ENCODE measurements at places on chromosomes 12 and 14. TPM values are rescaled to one million over a fixed set of nuclear protein-coding genes. Genes with fewer than 3 reads are reported as not detected.
A peak's percentile ranks its signal among the peaks of the same experiment; 100 is the strongest.

GRCh38 chr14:104139460-104140212, 1.2 kb downstream of the KIF26A start:
- DNase-seq = no peak

- no peak for DNase-seq
Measured at GRCh38 chr14:105136401-105137322, 31.9 kb downstream of the JAG2 start.

GRCh38 chr12:61797266-61797665, 462.9 kb upstream of the USP15 start:
- DNase-seq = no peak

GRCh38 chr12:62656591-62657362, 190.2 kb downstream of the MON2 start:
- DNase-seq = no peak

GRCh38 chr12:54352022-54352531, 12.2 kb downstream of the GPR84 start:
- DNase-seq = peak; percentile 63

- DNase-seq = no peak
Measured at GRCh38 chr12:65494537-65494936, 216.1 kb downstream of the MSRB3 start.

DNA sequence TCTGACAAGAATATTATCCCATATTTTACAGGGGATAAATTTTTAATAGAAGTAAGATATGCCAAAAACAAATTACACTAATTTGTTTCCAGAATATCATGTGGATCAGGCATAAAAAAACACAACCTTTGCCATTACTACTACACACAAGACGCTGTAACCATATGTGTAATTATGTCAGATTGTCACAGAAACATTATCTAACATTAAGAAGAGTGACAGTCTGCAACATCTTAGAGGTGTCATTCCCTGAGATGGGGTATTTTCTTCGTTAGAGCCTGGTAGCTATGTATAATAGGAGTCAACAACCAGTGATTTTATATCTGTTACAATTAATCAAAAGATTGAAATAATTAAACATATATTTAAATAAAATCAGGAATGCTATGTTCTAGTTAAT, 518.9 kb downstream of the RERGL start:
- no peak for DNase-seq

GRCh38 chr14:70665448-70666360, 24.0 kb downstream of the TTC9 start:
- no peak for DNase-seq

- no peak for DNase-seq
Measured at GRCh38 chr12:100993916-100994450, 199.4 kb downstream of the ANO4 start.

GRCh38 chr12:12333407-12334366, 16.4 kb downstream of the MANSC1 start:
- DNase-seq = no peak

- no peak for DNase-seq
Measured at GRCh38 chr12:53652366-53652765, 23.5 kb downstream of the ATP5MC2 start.

GRCh38 chr12:125203145-125203765, 138.0 kb downstream of the AACS start:
- DNase-seq = no peak

GRCh38 chr12:124758266-124759220, 105.1 kb downstream of the SCARB1 start:
- no peak for DNase-seq

DNA sequence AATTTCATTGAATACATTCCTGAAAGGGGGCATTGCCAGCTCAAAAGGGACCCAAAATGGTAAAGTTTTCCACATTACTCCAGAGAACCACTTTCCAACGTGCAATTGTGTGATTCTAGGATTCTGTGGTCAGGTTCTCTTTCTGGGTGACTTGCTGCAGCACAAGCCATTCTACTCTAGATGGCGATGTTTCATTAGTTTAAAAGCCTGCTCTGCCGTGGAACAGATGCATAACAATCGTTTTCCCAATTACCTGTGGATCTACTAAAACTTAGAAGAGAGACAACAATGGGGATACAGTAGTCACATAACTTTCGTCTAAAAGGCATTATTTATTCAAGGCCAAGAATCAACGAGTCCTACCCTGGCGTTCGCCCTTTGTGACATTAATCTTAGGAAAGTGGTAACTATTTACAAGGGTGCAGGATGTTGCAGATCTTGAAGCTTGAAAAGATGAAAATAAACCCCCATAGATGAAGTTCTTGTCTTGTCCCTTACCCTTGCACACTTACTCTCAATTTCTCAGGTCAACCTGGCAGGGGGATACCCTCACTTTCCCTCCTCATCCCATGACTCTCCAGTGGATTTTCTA, 400.9 kb downstream of the SNAPC1 start:
- DNase-seq = no peak

- DNase-seq = no peak
Measured at GRCh38 chr14:104130974-104131651, 7.3 kb upstream of the KIF26A start.

DNA sequence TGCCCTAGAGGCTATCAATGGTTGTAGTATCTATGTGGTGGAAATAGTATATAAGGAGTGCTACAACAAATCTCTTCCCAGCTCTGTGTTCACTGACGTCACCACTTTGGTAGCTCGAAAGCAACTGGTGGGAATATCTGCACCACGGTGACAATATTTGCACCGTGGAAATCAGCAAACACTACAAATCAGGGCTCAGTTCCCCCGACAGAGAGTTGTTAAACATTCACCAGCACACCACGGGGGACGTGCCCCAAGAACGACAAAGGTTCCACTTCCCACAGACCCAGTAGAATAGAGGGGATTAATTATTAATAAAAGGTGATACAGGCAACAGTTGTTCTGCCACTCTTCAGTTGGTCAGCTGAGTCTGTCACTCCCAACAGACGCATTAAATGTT, 98.4 kb downstream of the CCDC60 start:
- no peak for DNase-seq

DNA sequence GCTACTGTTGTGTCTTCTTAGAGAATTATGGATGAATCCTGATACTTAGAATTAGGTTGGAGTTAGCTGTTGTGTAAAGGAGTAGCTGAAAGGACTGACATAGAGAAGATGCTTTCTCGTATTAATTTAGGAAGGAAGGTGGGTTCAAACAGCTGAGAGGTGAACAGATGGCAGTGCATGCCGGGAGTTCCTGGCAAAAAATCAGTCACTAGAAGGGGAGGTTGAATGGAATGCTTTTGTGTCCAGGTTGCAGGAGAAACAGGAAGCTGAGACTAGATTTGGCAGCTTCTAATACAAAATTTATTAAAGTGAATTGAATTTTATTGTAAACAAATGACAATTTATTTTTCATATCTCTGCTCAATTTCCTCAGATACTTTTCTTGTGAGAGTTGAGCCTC, 70.8 kb downstream of the BTG1 start:
- DNase-seq = no peak

GRCh38 chr12:25347716-25348592, 97.2 kb upstream of the KRAS start:
- DNase-seq = no peak

DNA sequence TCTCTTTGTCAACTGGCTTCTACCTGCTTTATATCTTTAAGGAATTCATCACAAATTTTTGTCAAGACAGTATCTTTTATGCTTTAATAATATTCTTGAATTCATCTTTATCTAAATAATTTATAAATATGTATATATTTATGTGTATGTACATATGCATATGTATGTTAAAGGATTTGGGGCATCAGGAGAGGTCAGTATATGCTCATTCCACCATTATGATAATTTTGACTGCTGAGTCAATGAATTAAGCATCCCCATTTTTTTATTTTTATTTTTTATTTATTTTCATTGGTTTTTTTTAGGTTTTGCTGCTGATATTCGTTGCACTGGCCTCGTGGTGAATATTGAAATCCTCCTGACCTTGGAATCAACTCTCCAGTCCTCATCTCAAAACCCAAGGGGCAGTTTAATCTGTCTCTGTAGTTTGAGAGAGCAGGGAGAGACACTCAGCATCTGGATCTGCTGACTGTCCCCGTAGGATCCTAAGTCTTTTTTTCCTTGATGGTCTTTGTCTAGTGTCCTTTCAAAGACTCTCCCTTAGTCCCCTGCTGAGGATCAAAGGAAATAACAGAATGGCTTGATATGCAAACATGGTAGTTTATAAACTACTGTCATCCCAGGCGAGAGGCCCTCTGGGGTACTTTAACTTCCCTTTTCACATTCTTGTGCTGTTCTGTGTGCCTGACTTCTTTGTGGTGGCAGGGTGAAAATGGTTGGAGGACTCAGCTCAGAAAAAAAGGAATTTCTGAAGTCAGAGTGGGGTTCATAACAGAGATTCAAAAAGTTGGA, 218.7 kb downstream of the DIO2 start:
- no peak for DNase-seq

GRCh38 chr12:26323673-26324072, 128.3 kb downstream of the SSPN start:
- DNase-seq = no peak

- no peak for DNase-seq
Measured at GRCh38 chr12:119938049-119938667, 50.9 kb upstream of the BICDL1 start.

- no peak for DNase-seq
Measured at GRCh38 chr12:22396253-22396652, 61.7 kb upstream of the ST8SIA1 start.

DNA sequence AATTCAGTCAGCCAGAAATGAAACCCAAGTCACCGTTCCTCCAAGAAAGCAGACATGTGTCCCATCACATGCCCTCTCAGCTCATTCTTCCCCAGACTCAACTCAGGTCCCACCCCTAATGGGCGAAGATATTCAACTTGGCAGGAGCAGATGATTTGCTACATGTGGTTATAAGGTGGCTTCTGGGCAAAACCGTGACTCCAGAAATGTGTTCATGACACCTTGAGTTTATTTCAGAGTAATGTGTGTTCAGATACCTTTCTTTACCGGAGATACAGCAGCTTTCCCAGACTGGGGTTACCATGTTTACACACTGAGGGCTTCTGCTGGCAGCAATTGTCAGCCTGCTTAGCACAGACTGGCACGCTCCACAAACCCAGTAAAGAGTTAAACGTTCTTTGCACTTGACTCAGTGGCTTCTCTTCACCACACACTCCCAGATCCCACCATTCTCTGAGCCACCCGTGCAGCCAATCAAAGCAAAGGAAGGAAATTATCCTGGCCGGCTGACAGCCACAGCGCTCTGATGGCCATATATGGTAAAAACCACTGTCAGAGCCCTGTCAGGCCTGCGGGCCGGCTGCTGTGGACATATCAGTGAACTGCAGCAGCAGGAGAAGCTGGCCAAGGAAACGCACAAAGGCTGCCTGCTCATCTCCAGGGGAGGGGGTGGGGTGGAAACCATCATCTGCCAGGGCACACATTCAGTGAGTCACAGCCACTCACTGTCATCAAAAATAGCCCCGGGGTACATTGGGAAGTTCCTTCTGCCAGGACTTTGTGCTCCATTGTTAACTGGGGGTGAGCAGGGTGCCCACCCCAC, 39.9 kb downstream of the CORO1C start:
- peak; percentile 59 for DNase-seq

GRCh38 chr12:78680596-78680995, 184.0 kb upstream of the SYT1 start:
- DNase-seq = no peak

GRCh38 chr14:106790189-106791036, 1264.0 kb downstream of the TMEM121 start:
- peak; percentile 77 for DNase-seq

DNA sequence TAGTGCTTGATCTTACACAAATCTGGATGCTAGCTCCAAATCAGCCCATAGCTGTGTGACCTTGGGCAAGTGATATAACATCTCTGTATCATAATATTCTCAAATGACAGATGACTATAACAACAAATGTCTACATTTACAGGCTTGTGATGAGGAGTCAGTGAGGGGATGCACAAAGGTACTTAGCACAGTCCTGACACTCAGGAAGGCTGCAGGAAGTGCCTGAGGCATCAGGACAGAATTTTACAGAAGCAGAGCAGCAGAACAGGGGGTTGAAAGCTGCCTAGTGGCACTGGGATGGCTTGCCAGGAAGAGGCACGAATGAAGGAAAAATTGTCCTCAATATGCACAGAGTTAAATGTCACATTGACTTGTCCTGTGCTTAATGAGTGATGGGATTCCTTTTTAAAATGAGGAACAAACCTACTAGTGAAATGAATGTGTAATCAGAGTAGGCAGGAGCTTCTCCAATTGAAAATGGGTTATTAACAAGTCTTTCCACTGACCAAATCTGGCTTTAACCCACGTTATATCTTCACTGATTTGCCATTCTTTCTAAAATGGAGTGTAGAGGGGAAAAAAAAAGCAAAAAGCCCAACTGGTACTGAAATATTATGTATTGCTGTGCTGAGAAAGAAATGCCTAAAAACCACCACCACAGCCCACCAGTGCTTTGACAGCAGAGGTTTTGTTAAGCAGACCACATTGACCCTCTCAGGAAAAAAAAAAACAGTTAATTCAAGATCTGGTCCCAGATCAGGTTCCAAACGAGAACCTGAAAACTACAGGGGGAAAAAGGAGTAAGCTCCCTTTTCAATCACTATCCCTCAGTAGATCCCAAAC, 11.6 kb downstream of the BTG1 start:
- no peak for DNase-seq

GRCh38 chr12:40971911-40972310, 216.2 kb upstream of the PDZRN4 start:
- DNase-seq = no peak

GRCh38 chr14:72254937-72255472, 322.8 kb downstream of the RGS6 start:
- DNase-seq = no peak

DNA sequence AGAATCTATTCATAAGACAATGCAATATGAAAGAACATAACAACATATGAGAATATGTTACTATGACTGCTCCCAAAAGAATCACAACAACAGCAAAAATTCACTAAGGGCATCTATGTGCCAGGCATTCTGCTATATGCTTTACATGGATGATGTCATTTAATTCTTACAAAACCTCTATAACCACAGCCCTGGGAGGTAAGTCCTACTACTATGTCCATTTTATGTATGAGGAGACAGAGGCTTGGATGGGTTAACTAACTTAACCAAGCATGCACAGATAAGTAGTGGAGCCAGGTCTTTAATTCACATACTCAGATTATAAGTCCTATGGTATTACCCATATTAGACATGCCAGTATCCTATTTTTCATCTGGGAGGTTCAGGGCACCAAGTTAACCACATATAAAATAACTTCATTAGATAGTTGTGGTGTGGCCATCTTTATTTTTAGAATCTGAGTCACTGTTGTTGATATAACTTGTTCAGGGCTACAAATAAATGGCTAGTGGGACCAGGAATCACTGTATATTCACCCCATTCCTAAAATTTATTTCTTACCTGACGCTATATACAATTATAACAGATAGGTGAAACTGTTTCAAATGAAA, 33.2 kb upstream of the RAD51AP1 start:
- DNase-seq = no peak

Gene TXNRD1
- 86.4 TPM for total RNA-seq

Gene C3AR1
- 0.54 TPM for total RNA-seq

Gene WNT1
- 0.27 TPM for total RNA-seq

Gene DLGAP5
- total RNA-seq = 90.2 TPM

Gene OR6C6
- not detected for total RNA-seq

Gene BMP4
- not detected for total RNA-seq

Gene ACRBP
- 2.8 TPM for total RNA-seq

Gene TMEM132C
- total RNA-seq = not detected

Gene EPYC
- total RNA-seq = not detected

Gene ARHGEF40
- total RNA-seq = 0.23 TPM

Gene OASL
- 2.6 TPM for total RNA-seq

Gene SCNN1A
- total RNA-seq = 2.8 TPM

Gene NRIP2
- total RNA-seq = not detected

Gene RNASE8
- not detected for total RNA-seq

Gene SDSL
- total RNA-seq = not detected

Measured in activated naive CD4-positive, alpha-beta T cell treated with anti-CD3 and anti-CD28 coated beads, Interleukin-2, amount 50 U/mL, for 72 hours (primary cell).